Mesenteric fat pad (tissue), 1 donor: ENCODE measurements at places on chromosomes 4 and X.

DNA sequence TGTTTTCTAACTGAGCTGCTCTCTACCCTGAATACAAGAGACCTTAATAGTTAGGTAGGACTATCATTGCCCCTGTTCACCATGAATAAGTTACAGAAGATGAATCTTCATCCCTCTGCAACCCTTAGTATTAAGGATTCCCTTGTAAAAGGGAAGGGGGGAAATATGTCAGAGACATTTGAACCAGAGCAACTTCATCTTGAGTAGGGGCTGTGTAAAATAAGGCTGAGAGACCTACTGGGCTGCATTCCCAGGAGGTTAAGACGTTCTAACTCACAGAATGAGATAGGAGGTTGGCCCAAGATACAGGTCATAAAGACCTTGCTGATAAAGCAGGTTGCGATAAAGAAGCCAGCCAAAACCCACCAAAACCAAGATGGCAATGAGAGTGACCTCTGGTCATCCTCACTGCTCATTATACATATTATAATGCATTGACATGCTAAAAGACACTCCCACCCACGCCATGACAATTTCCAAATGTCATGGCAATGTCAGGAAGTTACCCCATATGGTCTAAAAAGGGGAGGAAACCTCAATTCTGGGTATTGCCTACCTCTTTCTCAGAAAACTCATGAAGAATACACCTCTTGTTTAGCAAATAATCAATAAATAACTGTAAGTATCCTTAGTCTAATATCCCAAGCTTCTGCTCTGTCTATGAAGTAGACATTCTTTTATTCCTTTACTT, 19.5 kb upstream of the TMPRSS11B start:
- DNase-seq: no peak

- DNase-seq: peak; percentile 43
Observed at GRCh38 chrX:129718676-129719075, 20.1 kb upstream of the XPNPEP2 start.

DNA sequence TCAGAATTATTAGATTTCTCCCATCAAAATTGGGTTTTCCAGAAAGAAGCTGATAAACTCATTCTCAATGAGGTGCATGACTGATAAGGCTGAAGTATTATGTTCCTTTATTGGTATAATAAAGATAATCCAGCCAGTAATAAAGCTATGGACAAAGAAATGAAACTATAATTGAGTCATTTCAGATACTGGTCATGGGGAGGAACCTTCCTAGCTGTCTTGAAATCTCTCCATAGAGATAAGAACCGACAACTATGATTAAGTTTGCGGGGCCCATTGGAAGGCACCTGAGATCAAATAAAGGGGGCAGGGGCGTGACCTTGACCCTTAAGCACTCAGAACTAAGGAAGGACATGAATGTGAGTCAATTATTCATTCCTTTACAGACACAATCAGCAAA, 47.8 kb downstream of the RAI2 start:
- DNase-seq: no peak

- no peak for DNase-seq
Observed at GRCh38 chr4:82678051-82678450, 116.3 kb upstream of the TMEM150C start.

- no peak for DNase-seq
Observed at GRCh38 chrX:21674430-21675186, 16.5 kb upstream of the KLHL34 start.

- no peak for DNase-seq
Observed at GRCh38 chr4:132003593-132003992, 1145.5 kb upstream of the PCDH10 start.

DNA sequence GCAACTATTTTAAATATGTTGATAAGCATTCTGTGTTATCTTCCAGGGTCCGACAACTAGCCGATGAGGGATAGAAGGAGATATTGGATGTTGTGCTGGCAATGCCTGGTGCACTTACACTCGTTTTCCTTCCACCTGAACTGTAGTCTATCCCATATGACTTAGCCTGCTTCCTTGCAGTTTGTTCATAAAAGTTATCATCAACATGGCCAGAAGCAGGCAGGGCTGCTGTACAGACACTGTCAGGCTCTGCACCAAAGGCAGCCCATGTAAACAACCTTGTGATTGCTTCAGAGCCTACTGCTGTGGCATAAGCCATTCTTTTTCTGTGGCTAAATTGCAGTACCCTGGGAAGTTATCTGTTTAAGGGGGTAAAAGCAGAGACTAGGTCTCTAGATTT, 1.6 kb downstream of the MAPK10 start:
- no peak for DNase-seq

DNA sequence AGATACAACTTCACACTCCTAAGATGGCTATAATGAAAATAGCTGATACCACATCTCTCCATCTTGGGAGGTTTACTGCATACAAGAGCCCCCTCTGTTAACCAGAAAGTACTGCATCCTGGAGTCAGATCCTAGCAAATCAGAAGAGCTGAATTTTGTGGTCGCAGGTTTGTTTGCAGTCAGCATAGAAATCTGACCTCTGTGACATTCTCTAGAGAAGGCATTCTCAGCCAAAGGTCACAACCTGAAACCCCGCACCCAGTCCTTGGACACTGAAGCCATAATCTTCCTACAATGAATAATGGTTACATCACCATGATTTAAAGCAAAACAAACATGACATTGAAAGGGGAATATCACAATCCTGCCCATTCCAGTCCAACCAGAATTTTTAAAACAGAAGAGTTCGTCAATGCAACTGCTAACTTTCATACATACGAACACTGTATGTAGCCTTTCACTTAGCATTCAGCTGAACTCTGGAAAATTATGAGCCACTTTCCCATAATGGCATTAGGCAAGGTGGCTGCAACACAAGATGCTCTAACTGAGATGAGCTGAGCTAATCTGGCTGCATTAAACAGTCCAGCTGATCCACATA, 17.6 kb downstream of the HS6ST2 start:
- DNase-seq: no peak

- DNase-seq: no peak
Observed at GRCh38 chr4:25297528-25298242, 14.9 kb upstream of the ZCCHC4 start.

DNA sequence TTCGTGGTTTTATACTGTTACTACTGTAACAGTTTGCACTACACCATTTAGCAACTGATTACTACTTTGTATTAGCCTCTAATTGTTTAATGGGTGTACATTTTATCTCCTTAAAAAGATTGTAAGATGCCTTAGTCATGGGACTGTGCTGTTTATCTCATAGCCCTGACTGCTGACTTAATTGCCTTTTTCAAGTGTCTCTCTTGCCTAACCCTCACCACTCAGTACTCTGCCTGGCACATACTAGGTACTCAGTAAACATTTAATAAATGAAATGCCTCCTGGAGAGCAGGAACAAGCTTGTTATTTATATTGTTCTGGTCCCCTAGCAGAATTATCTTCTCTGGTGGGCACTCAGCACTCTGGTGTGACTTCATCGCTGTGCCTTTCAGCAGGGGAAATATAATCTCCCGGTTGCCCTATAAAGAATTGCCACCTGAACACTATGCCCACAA, 1.7 kb upstream of the STIM2 start:
- DNase-seq: no peak

- no peak for DNase-seq
Observed at GRCh38 chr4:172953896-172954568, 214.6 kb upstream of the GALNT7 start.
